ENCODE measurements at places on chromosomes 5 and 9.

DNA sequence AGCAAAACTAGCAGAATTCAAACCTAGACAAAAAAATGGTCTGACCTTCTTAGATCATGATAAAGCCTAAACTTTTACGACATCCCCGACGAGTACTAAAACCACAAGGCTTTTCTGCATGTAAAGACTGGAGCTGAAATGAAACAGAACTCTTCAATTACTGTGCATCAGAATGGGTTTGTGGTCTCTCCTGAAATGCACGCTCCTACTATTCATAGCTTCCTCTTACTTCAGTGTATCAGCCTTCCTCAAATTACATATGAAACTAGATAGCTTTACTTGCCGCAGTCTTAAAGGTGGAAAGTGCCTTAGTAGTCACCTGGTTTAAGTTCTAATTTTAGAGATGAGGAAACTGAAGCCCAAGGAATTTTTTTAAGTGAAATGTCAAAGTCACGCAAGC lies 24.6 kb upstream of the MED10 start:
- DNase-seq: no peak

- DNase-seq: no peak
Observed at GRCh38 chr5:73690015-73690414, 64.0 kb downstream of the ARHGEF28 start.

GRCh38 chr9:10050016-10050415 lies 562.8 kb downstream of the PTPRD start:
- peak; percentile 67 for DNase-seq

DNA sequence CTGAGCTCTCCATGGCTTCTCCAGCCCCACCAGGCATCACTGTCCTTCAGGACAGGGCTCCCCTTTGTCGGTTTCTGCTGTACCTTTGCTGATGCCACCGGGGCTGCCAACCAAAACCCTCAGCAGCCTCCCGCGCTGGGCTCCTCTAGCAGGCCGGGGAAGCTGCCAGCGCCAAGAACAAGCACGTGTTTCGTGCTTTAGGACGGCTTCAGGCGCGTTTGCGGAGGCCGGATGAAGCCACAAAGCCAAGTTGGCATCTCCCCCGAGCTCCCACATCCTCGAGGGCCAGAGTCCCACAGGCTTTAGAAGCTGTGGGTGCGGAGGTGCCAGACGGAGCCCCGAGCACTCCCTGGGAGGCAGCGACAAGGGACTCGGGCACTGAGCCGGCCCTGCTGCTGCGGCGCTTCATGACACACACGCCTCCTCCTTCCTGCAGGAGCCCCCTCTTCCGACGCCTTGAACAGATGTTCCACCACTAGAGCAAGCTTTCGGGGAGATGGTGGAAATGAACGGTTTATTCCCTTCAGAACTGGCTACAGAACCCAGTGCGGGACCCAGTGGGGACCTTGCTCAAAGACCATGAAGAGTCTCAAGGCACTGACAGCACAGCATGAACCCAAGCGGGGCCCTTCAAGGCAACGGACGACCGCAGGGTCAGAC lies 36.7 kb downstream of the SARDH start:
- no peak for DNase-seq

DNA sequence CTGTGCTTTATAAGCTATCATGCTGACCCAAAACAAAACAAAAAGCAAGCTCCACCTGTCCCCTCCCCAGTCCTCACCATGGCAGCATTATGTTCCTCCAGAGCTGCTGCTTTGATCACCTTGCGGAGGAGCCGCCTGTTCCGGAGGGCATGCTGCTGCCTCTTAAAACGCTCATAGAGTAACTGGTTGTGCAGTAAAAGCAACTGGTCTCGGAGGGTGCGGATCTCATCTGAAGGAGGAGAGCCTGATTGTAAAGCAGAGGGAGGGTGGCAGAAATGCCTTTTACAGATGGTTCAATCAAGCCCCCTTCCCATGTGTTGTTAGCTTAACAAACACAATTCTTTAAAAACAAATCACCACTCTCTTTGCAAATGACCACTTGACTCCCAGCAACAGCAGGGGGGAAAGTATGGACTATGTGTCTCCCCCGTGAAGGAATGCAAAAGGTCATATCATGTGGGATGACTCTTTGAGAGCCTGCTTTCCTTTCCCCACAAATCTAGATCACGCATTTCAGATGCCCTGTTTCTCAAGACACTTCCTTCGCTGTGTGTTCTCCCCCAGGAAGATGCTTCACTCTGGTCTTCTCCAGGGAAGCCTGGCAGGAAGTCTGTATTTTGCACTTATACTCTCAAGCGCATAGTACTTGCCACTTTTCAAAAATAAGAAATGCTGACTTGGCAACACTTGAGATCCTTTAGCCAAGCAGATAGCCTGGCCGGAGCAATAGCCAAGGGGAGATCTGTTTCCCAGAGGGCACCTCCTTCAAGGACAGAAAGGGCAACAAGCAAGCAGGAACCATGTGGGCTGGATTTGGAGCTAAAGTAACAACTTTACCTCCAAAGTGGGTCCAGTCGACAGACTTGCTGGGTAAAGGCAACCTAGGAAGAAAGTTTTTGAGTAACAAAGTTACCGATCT lies 25.1 kb downstream of the SPACA9 start:
- DNase-seq: no peak

DNA sequence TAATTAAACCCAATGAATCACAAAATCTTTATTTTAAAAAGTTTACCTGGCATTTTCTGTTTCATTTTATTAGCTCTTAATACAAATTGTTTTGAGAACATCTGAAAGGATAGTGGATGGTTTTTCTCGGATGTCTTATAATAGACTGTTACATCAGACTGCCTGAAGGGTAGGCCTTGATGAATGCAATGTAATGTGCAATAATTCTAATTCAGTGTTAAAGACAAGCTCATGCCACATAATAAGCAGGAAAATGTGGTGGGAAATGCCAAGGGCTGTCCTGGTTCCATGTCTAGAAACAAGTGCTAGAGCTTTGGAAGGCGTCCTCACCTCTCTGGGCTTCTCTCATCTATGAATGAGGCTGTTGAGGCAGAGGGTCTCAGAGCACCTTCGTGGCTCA lies 148.1 kb downstream of the DEPDC1B start:
- DNase-seq: no peak

DNA sequence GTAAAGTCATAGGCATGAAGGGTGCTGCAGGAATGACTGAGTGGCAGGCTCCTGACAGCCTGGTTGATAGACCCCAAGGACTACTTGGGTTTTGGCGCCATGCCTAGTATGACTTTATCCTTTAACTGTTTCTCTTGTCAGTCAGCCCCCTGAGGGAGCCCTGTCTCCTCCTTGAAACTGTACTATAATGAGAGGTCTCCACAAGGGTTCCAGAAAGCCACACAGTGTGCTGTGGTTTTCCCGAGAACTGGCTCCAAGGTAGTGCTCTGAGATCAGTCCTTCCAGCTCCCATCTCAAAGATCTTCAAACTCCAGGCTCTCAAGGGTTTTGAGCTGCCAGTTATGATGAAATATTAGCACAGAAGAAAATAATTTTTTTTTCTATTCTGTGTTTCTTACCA lies 26.7 kb upstream of the TNC start:
- DNase-seq: peak; percentile 13

DNA sequence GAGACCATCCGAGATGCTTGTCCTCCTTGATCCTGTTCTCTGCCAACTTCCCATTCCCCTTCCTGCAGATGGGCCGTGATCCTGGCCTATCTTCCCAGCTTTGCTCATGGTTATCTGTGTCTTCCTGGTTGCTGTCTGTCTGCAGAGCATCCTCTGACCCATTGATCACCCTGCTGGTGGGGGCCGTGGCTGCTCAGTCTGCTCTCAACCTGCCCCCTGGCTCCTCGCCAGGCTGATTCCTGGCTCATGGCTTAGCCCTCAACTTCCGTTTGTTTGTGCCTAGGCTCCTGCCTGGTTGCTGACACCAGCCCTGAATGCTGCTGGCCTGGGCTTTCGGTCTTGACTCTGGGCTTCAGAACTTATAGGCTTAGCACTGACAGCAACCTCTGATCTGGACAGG lies 67.1 kb upstream of the SMIM15 start:
- peak; percentile 62 for DNase-seq

- no peak for DNase-seq
Observed at GRCh38 chr9:113523421-113524141, 60.1 kb downstream of the RGS3 start.

- no peak for DNase-seq
Observed at GRCh38 chr5:16477541-16477940, 11.9 kb upstream of the ZNF622 start.

GRCh38 chr5:132475497-132475882 lies 15.1 kb downstream of the IRF1 start:
- DNase-seq: no peak

GRCh38 chr5:180648658-180649296 lies 623 bp downstream of the FLT4 start:
- no peak for DNase-seq

GRCh38 chr5:40678460-40679147 lies 1.1 kb upstream of the PTGER4 start:
- no peak for DNase-seq

DNA sequence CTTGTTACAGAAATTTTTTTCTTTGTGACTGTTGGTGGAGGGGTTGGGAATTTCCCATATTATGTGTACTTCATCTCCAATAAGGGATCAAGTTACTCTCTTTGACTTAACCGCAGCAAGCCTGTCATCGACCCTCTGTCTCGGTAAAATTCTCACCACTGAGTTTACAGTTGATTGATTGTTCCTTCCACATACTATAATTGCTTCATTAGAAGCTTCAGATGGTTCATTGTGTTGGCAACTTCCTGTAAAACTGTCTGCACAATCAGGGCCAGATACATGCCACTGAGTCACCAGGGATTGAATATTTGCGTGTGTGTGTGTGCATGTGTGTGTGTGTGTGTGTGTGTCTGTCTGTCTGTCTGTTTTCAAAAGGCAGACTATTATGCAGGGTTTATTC lies 176.6 kb downstream of the ZNF462 start:
- DNase-seq: peak; percentile 93

DNA sequence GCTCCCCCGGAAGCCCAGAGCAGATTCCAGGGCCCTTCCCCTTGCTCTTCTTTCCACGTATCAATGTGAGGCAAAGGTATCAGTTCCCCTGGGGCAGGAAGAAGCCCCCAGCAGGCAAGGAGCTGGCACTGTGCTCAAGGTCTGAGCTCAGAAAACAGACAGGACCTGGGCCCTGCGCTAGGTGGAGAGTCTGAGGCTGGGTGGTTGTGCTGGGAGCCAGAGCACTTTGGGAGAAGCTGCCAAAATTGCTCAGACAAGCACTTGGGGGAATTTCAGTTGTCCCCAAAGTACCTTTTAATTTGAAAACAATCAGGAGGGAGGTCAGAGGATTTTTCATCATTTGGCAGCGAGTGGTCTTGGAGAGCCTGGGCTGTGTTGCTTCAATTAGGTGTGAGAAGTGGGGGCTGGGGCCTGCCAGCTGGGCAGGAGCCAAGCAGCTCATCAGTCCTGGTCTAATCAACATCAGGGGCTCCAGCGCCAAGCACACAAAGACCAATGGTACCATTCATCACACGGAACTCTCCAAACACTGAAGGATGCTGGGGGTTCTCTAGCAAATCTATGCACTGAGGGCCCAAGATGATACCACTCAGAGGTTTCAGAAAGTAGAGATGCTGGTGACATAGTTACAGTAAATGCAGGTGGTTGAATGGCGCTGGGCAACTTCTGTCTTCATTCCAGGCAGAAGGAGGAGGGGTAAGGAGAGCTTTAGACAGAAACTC lies 176.5 kb downstream of the SNX18 start:
- no peak for DNase-seq

GRCh38 chr5:27810458-27810857 lies 772.1 kb upstream of the CDH9 start:
- DNase-seq: no peak

DNA sequence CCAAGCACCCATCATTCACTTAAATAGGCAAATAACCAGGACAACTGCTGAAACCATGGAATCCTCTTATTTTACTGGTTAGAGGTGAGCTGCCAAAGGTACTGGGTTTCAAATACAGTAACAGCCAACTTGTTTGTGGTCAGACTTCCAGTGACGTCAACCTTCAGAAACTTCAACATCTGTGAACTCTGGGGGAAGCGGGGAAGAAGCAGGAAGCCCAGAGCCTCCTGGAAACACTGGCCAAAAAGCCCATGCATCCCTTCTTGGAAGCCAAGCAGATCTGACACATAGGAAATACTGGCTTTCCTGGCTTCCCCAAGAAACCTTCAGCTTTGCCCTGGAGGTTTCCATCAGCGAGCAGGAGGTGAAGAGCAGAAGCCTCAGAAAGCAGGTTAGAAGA lies 4.9 kb upstream of the FRRS1L start:
- DNase-seq: no peak

- peak; percentile 72 for DNase-seq
Observed at GRCh38 chr9:29806937-29807618, 2233.8 kb upstream of the C9orf72 start.

DNA sequence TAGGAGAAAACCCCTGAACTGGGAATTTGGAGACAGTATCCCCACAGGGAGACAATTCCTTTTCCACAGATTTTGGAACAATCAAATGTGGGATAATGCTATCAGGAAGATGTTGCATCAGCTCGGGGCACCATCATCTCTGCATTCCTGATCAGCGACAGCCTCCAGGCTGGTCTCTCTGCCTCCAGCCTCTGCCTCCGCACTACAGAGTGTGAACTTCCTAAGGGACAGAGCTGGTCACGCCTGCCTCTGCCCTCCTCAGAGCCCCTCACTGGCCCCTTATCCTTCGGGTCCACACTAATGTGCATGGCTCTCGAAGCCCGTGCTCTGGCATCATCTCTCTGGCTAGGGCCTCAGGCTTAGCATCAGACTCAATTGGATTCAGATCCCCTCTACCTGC lies 8.6 kb downstream of the FOXI1 start:
- DNase-seq: no peak

- DNase-seq: peak; percentile 77
Observed at GRCh38 chr9:89410641-89411350, 87.1 kb downstream of the SEMA4D start.

DNA sequence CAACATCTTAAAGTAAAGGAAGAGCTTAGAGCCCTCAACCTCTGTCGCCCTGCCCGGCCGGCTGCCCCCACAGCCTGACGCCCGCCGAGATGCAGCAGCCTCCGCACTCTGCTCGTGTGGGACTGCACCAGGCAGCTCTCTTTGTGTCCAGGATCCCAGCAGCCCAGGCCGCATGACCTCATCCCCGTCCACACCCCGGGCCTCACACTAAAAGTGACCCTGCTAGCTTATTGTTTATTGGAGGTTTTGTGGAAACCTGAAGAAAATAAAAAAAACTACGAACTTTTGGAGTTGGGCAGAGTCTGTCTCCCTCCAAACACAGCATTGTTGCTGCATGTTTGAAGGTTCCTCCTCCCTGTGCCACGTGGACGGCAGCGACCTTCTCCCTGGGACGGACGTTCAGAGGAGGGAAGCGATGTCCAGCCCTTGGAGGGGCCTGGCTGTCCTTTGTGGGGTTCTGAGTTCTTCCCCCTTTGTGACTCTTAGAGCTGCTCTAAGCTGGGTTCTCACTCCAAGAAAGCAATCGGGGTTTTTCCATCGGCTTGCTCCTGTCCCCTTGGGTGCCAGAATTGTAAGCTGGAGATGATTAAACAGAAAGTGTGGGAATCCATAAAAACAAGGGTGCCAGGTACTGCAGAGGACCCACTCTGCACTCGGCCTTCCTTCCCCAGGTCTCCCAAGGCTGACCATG lies 103.5 kb upstream of the COL5A1 start:
- no peak for DNase-seq

DNA sequence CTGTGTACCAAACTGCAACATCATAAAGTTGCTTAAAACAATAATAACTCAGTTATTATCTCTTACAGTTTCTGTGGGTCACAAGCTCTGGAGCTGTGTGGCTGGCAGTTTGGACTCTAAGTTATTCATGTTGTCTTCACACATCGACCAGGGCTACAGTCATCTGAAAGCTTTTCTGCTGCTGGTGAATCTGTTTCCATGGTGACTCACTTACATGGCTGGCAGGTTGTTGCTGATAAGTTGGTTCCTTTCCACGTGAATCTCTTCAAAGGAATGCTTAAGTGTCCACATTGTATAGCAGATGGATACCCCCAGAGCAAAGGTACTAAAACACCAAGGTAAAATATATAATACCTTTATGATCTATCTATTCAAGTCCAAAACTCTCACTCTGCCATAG lies 44.8 kb upstream of the CYLC2 start:
- DNase-seq: peak; percentile 45
